Lower leg skin (tissue), 4 donors: ENCODE measurements at places on chromosomes 12 and 14.

- no peak for DNase-seq
Measured at GRCh38 chr12:45216983-45217485, 1.1 kb downstream of the ANO6 start.

GRCh38 chr12:6813363-6813762, 8.3 kb upstream of the GPR162 start:
- no peak for DNase-seq

DNA sequence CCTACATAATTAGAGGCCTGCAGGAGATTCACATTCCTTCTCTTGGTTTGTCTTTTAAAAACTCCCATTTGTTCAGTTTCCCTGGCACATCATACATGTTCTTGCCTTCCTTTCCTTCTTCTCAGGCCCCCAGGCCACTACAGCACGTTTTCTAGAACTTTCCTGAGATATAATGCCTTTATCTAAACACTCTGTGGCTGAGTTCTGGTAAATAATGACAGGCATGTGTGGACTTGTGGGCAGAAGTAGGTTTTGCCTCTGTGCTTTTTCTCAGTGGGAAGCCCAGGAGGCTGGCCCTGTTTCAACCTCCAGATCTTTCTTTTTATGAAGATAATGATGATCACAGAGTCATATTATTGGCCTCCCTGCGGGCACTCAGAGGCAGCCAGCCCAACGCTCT, 117.2 kb downstream of the TMX1 start:
- no peak for DNase-seq

DNA sequence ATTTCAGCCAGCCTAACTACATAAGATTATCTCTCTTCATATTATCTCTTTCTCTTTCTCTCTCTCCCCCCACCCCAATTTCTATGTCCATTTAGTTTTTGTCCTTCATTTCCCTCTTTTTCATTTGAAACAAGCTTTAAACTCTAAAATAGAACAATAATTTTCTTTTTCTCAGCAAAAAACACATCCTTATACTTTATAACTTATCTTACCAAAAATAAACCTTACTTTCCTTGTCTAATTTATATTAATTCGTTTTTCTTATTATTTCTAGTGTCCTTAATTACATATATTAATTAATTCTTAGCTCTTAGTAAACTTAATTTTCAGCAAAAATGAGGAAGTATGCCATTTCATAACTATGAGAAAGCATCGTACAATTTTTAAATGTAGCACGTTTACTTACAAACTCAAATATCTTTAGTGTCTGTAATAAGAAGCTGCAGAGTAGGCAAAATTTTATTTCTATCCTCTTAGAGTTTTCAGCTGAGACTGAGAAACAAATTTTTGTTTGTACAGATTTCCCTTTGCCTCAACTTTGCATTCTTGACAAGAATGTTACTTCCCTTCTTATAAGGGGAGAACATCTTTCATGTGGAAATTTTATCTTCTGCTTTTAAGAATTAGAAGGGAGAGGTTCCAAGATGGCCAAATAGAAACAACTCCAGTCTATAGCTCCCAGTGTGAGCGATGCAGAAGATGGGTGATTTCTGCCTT, 65.1 kb upstream of the ST8SIA1 start:
- no peak for DNase-seq

DNA sequence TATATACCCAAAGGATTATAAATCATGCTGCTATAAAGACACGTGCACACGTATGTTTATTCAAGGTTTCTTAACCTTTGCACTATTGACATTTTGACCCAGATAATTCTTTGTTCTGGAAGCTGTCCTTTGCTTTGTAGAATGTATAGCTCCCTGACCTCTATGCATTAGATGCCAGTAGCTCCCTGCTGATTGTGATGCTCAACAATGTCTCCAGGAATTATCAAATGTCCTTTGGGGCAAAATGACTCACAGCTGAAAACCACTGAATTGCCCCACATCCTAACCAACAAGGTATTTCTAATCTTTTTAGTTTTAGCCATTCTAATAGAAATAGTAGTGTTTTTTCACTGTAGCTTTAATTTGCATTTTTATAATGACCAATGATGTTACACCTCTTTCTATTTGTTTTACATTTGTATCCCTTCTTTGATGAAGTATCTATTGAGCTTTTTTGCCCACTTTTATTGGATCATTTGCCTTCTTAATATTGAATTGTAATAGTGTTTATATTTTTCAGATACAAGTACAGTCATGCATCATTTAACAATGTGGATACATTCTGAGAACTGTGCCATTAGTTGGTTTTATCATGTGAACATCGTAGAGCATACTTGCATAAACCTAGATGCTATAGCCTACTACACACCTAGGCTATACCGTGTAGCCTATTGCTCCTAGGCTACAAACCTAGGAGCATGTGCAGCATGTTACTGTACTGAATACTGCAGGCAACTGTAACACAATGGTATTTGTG, 10.4 kb upstream of the NOPCHAP1 start:
- no peak for DNase-seq

DNA sequence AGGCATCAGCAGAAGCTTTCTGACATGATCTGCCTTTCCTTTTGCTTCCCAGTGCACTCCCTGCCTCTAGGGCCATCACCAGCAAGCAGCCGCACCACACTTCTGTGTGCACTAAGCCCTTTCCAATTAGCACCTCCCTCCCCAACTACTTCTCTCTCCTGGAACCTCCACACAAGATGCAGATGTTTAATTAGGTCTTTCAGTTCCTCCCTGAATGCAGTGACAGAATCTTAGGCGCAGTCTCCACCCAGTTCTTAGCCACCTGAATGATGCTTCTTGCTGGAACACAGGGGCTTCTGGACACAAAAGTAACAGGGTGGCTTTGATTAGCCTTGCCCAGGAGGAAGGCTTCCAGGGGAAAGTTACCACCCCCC, 32.9 kb downstream of the NIN start:
- no peak for DNase-seq

GRCh38 chr12:121003650-121004049, 12.6 kb downstream of the C12orf43 start:
- no peak for DNase-seq

DNA sequence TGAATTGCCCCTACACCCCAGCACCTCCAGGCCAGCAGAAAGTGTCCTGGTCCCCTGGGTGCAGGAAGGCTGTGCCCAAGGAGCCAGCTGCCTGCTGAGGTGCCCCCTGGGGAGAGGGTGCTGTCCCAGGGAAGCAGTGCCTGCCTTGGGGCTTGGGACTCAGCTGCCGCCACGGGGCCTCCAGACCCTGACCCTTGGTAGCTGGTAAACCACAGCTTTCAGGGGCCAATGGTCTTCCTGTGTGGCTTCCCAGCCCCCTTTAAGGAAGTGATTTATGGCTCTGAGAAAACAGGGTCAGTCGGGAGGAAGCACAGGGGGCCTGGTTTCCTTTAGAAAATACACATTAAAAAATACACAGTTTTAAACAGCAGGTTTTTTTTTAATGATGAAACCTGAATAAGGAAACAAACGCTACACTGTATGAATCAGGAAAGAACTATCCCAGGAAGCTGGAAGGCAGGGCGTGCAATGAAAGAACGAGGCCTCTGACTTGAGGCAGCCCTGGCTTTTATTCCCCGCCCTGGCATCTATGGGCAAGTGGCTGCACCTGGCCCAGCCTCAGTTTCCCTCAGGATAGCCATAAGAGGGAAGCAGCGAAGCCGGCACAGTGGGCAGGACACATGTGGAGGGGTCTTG, 40.6 kb upstream of the EML1 start:
- no peak for DNase-seq

DNA sequence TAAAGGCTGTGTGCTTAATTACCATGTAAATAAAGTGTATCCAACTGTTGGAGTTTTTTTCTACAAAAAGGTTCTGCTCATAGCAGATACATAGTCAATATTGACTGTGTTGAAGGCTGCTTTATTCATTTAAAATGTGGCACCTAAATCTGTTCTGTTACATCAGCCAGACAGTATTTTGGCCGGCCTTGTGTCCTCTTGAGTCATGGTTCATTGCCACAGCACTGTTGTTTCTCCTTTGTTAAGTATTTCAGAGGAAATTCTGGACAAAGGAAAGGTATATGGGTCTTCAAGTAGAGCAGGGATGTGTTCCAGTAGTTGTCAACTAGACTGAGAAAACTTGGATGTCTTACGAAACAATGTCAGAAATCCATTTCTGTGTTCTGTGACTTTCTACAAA, 95.5 kb downstream of the SLC38A6 start:
- DNase-seq: no peak

DNA sequence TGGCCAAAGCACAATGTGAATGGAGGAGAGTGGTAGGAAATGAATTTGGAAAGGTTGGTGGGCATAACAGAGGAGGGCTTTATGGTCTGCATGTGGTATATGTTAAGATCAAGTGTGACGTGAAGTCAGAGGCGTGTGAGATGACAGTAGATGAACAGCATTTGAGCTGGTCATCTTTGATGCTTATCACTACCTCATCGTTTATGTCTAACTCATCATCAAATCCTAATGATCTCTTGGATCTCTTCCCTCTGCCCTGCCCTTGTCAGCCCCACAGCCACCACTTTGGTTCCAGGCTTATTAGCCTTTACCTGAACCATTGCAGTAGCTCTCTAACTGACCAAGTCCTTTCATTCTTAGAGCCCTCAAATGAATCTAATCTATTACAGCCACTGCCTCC, 132.5 kb downstream of the LLPH start:
- DNase-seq: no peak

DNA sequence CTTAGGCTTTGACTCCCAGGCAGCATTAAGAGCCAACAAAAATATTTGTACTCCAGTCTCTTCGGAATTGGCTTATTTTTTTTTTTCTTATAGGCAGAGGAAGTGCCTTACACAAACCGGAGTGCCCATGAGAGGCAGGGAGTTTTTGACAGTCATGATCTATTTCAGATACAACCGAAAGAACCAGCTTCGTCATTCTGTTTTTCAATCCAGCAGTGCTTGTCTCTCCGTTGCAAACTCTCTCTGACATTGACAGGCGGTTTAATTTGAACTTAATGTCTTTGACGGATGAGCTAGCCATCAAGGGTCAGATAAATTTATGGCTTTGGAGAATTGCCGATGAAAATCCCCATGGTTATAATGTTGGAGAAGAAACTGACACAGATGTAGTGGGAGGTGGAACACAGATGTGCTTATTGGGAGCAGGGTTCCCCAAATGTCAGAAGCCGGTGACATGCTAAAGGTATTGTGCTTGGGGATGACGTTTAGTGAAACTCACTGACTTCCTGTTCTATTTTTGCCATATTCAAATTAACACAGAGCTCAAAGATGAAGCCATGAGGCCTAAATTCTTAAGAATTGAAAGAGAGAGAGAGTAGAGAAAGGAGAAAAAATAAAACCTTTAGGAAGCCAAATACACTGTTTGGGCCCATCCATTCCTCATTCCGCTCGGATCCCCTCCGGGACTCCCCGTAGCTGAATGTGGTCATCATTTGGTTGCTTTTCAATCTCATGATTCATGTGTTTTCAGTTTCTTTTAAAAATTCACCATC, 59.7 kb downstream of the PLXNC1 start:
- no peak for DNase-seq
